HCT116 (cell line): ENCODE measurements at places on chromosomes 5 and 9. TPM values are rescaled to one million over a fixed set of nuclear protein-coding genes. Genes with fewer than 3 reads are reported as not detected.

DNA sequence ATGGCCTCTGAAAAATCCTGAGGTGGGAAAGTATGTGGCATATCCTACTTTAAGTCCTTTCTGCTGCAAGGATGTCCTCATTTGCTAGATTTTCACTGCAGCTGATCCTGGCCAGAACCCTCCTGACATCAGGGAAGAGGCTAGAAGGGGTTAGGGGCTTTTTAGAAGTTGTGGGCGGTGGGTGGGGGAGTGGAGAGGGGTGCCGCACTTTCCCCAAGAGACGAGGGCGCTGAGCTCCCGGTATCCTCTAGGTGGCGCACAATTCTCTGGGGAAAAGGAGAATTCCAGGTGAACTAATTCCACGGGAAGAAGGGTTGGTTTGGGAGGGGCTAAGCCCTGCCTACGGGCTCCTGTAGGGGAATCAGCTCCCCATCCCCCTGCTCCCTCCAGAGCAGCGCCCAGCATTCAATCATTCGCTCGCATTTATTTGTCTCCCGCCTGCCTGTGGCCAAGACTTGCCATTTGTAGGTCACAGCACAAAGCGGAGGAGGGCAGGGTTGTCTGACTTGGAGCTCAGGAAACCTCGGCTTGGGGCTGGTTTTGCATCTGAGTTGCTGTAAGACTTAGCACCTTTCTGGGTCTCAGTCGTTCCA is 42.9 kb upstream of the HAND1 start:
- peaks cover 5% of the 10 kb centered on the region; the same call in 1 of the 2 replicates for H3K4me1 ChIP-seq
- no peak overlapping the region for H3K27ac ChIP-seq
- H3K27me3 ChIP-seq: no peaks in the 10 kb centered on the region
- DNase-seq: peak; percentile 63
- peak overlapping the region; percentile 37 for H3K4me3 ChIP-seq

SLC6A18 gene
- not detected for total RNA-seq

DNA sequence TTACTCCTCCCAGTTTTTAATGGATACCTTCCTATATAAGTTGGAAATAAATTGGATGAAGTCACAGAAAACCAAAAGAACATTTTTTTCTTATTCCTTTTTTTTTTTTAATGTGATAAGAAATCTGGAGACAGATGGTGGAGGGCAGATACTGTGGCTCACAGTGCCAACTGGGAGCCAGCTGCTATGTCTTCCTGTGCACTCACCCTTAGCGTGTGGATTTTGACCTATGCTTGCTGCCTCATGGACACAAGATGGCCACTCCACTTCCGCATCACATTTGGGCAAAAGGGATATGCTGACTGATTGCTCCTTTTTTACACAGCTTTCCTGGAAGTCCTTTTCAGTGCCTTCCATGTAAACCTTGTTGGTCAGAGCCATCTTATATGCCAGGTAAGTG is 342.6 kb downstream of the MAN2A1 start:
- H3K4me1 ChIP-seq: no peaks in the 10 kb centered on the region
- 0 out of 2 replicates have a peak, but pooled peaks cover 3% of the 10 kb centered on the region for H3K27me3 ChIP-seq
- H3K36me3 ChIP-seq: no peaks in the 10 kb centered on the region
- no peak overlapping the region for H3K27ac ChIP-seq
- H3K4me3 ChIP-seq: no peak overlapping the region

OR5C1 gene
- total RNA-seq: not detected
